ENCODE measurements at places on chromosomes 4 and X.

GRCh38 chr4:123676071-123676889, 279.7 kb downstream of the SPRY1 start:
- no peak for DNase-seq

DNA sequence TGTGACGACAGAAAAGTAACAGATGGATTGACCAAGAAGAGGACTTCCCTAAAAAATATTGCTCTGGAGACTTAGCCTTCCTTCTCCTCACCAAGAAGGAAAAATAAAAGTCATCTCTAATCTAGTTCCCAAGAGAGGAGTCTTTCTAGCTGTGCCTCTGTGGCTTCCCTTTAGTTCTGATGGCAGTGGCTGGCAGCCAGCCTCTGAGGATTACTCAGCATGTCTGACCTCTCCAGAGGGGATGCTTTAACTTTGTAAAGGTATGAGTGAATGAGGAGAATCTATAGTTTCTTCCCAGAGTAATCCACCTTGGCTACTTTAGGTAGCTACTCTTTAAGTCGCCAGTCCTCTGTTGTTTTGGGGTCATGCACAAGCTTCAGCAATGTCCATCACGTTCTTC, 163.9 kb upstream of the KIT start:
- DNase-seq: no peak

DNA sequence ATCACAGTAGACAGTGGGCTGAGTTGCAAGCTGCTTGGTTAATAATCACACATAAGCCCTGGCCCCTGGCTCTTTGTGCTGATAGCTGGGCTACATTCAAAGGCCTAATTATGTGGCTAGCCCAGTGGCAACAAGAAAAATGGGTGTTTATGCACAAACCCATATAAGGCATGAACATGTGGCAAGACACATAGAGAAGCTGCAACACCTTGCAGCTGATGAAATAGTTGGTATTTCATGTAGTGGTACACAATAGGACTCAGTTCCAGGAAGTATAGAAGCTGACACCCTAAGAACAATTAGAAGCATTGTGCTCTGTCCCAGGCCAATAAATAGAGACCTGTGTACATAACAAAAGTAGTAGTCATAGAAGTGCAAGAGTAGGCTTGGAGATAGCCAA, 14.6 kb upstream of the ZNF630 start:
- DNase-seq: no peak

- no peak for DNase-seq
These were observed 24.0 kb upstream of the SGMS2 start for GRCh38 chr4:107800706-107801105.

DNA sequence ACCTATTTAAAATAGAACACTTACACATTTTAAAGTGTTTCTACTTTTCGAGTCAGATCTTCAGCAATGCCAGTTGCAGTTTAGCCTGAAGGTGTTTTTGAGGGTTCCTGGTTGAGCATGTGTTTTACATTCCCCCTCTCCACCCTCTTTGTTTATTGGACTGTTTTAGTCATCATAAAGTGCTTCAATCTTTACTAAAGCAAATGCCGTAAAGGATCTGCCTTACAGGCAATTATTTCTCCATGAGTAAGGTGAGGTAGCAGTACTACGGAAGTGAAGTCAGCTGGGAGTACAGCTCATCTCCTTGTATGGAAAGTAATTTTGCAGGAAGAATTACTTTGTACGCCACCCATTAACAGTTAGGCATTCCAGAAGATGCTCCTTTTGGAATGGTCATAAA, 36.9 kb downstream of the PDLIM5 start:
- no peak for DNase-seq

- no peak for DNase-seq
These were observed 141.5 kb upstream of the SMAD1 start for GRCh38 chr4:145340071-145340675.

GRCh38 chr4:6257247-6258025, 12.2 kb upstream of the WFS1 start:
- DNase-seq: no peak

DNA sequence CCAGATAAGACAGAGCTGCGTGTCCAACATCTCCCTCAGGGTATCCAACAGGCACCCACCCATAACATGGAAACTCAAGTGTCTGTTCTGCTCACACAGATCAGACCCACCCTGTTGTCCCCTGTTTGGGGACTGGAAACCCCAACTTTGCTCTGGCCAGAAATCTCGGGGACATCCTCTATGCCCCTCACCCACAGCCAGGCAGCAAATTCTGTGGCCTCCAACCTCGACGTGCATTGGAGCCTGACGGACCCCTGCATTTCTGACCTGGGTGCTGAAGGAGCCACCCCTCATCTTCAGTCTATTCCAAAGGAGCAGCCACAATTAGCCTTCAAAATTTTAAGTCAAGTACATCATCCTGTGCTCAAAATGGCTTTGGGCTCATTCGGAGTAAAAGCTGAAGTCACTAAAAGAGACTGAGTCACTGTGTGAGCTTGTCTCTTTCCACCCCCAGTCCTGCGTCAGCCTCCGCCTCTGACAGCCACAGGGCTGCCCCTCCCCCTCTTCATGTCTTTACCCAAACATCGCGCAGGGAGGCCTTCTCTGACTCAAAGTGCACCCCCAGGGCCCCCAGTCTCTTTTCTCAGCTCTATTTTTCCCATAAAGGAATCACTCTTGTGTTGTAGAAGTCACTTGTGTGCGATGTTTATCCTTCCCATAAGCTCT, 24.4 kb upstream of the PDE6B start:
- DNase-seq: no peak

DNA sequence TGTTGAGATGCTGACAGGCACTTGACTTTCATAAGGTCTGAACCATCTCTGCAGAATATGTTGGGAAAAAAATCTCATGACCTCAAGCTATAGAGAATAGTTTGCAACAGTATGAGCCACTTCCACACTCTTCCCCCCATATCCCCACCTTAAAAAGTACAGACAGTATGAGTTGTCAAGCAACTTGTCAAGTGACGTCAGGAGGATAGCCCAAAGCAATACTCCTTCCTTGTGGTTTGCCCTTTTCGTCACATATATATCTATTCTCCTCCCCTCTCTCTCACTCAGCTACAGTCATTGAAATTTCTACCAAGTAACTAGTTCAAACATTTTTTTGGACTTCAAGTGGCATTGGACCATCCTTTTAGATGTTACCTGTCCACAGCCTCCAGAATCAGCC, 67.7 kb downstream of the MCF2 start:
- no peak for DNase-seq

GRCh38 chrX:48703642-48704481, 7.3 kb downstream of the SUV39H1 start:
- DNase-seq: no peak

GRCh38 chr4:94642561-94642866, 115.2 kb upstream of the BMPR1B start:
- DNase-seq: no peak

- DNase-seq: no peak
These were observed 23.5 kb upstream of the BDH2 start for GRCh38 chr4:103123114-103123513.

- DNase-seq: peak; percentile 43
These were observed 23.5 kb downstream of the TLR10 start for GRCh38 chr4:38759113-38759789.

GRCh38 chr4:13907255-13907751, 279.8 kb upstream of the BOD1L1 start:
- no peak for DNase-seq

DNA sequence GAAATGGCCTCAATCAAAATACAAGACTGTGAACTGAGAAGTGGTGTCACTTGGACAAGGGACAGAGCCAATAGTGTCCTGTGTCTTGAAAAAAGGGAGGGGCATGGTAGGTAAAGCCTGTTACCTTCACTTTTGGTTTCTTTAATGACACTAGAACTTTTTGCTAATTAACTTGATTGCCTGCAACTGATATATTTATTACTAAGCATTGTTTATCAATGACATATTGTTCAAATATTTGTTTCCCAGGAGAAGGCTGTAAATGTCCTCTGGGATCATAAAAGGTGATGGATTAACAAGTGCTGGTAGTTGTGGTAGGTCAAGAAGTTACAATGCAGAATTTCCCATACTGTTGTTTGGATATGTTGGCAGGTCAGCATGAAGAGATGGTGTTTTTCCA, 93.8 kb upstream of the SCML1 start:
- DNase-seq: no peak

DNA sequence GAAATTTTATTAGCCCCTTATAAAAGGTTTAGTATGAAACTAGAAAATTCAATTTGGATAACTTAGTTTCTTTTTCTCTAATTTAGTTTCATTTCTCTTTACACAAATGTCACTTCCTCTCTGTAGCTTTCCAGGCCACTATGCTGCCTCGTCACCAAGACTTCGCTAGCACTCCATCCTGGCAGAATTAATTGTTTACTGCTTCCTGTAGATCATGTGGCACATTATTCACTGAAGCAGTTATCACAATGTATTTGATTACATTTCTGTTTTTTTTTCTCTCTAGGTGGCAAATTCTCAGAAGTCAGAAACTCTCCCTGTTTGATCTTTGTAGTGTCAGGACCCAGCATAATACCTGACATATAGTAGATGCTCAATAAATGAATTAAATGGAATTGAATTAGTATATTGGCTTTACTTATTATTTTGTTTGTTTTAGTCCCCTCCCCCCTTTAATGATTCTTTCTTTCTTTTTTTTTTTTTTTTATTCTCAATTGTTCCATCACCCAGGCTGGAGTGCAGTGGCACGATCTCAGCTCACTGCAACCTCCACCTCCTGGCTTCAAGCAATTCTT, 9.3 kb upstream of the SAT1 start:
- peak; percentile 12 for DNase-seq

DNA sequence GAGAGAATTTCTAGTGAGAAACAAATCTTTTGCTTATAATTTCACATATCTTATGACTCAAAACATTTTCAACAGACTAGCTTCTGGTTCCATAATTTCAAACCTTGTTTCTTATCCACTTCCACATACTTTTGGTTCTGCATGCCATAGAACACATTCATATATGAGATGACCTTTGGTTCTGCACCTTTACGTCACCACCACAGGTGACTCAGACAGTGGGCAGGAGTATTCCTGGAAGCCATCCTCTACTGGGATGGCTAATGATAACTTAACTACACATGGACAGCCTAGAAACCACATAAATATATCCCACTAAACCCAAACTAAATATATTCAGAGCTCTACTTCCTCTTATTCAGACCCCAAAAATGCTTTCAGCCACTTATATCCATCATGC, 133.3 kb downstream of the DCK start:
- no peak for DNase-seq

GRCh38 chr4:78565971-78566372, 14.4 kb downstream of the ANXA3 start:
- no peak for DNase-seq

DNA sequence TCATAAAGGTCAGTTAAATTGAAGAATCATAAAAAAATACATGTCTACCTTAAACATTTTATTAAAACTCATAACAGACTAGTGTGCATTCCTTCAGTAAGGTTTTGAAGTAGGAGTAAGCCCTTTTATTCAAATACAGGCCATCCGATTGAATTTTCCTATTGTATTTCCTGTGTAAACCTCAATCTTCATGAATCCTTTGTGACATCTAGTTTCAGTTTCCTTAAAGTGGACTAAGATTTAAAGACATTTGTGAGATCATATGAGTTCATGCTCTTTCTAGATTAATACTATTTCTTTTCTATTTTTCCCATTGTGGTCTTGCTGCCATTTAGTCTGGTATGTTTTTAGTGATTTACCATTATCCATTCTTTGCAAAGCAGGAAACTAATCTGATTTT, 644.7 kb upstream of the BOD1L1 start:
- no peak for DNase-seq

GRCh38 chr4:137957806-137958205, 284.3 kb downstream of the SLC7A11 start:
- DNase-seq: no peak

DNA sequence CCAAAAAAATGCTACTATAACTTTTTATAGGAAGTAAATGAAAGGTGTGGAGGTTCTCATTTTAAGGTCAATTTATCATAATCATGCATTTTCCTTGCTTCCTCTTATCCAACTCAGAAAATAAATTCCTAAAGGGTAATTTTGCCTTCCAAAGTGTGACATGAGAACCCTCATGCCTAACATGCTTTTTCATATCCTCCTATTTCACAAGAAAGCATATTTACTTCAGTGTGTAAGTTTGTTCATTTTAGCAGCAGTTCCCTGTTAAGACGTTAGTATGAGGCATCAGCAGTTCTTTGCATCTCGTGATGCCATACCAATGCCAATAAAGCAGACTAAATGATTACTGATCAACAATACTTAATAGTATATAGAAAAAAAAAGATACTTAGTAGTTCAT, 18.4 kb downstream of the WDFY3 start:
- no peak for DNase-seq

DNA sequence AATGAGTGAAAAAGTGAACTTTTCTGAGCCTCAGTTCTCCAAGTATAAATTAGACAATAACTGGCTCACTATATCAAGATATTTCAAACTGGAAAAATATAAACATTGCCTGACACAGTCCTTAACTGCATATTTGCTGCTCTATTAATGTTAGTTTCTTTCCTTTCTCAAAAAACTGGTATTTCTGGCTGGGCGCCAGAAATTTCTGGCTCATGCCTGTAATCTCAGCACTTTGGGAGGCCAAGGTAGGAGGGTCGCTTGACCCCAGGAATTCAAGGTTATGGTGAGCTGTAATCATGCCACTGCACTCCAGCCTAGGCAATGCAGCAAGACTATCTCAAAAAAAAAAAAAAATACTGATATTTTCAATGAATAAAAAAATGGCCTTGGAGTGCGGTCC, 227.0 kb downstream of the MAGEB17 start:
- DNase-seq: no peak

GRCh38 chr4:76485450-76485849, 50.4 kb downstream of the SHROOM3 start:
- DNase-seq: no peak

DNA sequence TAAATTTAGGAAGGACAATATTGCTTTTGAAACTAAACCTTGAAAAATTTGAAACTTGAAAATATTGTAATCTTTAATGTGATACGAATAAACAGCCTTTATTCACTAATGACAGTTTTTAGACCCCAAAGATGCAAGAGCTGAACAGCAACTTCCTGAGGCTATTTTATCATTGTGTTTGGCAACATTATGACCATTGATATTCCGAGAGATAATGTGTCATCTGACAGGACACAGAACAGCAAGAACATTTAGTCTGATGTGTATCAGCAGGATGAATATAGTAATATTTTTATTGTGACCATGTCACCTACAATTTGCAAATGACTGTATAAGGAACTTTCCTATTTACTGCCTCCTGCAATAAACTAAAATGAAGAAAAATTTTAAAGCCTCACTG, 316.0 kb downstream of the ADAM29 start:
- DNase-seq: no peak

Data from stimulated activated CD8-positive, alpha-beta memory T cell treated with anti-CD3 and anti-CD28 coated beads, Interleukin-4, amount 100 ng/mL, for 4 hours (primary cell).